MM.1S (cell line): ENCODE measurements at places on chromosomes 2 and 18.

- no peak for DNase-seq
Measured at GRCh38 chr2:157842106-157842879, 33.8 kb downstream of the ACVR1 start.

- DNase-seq, result no peak
Measured at GRCh38 chr2:231029563-231029962, 7.8 kb upstream of the C2orf72 start.

GRCh38 chr2:11720752-11721151 is 25.7 kb upstream of the LPIN1 start:
- no peak for DNase-seq

DNA sequence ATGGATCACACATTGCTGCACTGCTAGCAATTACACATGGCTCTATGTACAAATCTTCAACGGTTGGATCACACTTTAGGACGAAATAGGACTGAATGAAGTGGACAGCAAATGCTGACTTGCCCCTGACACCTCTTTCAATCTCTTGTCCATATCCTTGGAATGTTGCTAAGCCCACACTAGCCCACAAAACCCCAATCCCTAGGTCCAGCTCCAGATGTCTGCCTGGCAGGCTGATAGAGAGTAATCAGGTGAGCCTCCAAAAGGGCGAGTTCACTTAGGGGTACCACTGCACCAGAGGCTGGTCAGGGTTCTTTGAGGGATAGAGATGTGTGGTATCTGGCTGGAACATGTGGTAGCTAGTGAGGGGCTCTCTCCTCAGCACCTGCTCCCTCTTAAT is 18.5 kb upstream of the FHOD3 start:
- DNase-seq, result no peak

DNA sequence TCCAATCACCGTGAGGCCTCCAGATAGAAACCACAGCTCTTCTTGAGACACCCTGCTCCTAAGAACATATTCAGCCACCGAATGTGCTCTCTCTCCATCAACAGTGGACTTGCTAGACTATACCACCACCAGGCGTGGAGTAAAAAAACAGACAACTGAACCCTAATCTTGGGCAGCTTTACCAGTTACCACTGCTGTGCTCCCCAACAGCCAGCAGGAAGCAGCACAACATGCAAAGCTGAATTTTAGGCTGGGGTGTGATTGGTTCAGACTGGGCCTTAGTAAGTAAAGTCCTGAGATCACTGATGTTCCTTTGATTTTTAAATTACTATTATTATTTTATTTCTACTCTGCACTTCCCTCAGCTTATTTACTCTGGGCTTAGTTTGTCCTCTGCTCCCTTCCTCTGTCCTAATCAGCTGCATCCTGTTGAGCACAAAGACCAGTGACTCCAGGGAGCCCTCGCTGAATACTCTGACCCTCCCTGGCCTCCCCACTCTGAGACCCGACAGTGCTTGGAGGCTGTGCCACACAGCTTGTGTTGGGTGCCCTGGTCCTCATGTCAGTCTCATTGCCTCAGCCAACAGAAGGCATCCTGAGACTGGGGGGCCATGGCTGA is 21.9 kb downstream of the MRPL35 start:
- DNase-seq, result peak; percentile 18

DNA sequence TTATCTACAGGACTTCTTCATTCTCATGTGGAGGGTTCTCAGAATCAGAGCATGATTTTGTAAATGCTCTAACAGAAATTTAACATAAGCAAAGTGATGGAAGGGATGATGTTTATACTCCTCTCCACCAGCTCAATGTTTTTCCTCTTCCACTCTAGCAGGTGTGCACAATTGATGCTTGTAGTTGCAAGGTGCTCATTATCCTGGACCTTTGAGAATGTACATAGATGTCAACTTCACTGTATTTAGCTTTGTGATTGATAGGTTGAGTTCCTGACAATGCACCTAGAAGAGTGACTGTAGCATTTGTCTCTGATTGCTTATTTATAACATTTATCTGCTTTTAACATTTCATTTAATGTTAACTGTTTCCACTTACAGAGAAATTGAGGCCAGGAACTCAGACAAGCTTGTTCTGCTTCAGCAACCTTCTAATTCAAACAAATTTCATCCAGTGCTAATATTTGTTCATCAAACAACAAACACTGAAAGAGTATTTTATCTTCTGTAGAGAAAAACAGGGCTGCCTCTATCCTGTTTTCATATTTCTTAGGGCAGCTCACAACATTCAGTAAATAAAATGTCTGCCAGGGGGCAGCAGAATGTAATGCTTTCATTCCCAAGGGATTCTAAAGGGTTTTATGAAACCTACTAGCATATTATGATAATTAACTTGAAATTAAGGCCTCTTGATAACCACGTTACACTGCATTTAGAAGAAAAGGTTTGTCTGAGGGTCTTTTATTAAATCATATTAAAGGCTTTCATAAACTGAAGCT is 127.9 kb upstream of the NOL4 start:
- no peak for DNase-seq

- no peak for DNase-seq
Measured at GRCh38 chr2:120399889-120400240, 53.9 kb downstream of the INHBB start.

DNA sequence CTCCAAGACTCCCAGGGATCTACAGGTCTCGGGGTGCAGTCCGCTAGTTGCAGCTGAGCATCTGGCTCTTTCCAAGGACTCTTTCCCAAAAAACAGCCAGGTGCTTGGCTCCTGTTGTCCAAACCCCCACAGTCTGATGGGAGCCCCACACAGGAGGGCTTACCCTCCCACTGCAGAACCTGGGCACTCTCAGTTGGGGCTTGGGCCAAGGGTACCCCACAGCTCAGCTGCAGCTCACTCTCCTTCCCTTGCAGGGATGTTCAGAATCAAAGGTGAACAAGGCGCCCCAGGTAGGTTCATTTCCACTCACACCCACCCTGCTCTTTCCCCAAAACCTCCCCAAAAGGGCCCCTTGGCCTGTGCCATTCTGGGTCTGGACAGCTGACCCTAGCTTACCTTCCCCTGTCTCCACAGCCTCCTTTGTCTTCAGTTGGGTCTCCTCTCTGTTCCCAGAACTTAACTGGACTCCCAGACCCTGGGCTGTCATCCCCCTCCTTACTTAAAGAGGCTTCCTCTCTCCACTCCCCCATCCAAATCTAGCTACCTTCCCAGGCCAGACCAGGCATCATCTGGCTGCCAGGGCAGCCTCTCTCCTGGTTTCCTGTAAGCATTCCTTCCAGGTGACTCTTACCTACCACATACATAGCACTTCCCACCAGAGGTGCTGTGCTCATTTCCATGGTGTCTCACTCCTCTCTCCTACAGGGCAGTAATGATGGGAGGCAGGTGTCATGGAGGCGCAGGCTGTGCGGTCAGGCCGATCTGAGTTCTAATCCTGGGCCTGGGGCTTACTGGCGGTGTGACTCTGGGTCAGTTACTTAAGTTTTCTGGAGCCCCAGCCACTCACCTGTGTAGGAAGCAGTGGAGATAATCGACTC is 29.5 kb downstream of the MARCO start:
- no peak for DNase-seq

GRCh38 chr18:23926571-23926970 is 88.0 kb upstream of the TTC39C start:
- DNase-seq, result no peak

- no peak for DNase-seq
Measured at GRCh38 chr2:42882756-42883155, 90.4 kb upstream of the HAAO start.

DNA sequence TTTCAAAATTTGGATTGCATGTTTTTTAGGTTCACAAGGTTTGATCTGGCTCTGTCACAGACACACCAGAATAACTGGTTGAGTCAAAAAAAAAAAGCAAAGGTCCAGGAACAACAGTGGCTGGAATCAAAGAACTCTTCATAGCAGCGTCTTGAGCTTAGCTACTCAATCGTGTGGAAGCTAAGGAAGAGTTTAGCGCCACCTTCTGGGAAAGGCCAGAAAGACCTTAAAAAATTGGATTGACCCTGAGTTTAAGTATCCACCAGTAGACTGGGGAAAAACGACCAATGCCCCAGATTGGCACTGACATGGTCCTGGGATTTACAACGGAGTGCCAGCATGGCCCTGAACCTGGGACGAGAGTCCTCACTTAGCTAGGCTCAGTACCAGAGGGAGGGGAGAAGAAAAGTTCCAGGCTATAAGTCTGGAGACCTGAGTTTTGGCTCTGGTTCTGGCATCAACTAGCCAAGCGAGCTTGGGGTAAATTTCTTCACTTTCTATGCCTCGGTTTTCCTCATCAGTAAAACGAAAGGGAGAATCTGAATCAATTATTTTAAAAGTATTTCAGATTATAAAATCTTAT is 71.1 kb upstream of the TFCP2L1 start:
- peak; percentile 37 for DNase-seq

- no peak for DNase-seq
Measured at GRCh38 chr18:67794521-67794920, 278.0 kb upstream of the DSEL start.

DNA sequence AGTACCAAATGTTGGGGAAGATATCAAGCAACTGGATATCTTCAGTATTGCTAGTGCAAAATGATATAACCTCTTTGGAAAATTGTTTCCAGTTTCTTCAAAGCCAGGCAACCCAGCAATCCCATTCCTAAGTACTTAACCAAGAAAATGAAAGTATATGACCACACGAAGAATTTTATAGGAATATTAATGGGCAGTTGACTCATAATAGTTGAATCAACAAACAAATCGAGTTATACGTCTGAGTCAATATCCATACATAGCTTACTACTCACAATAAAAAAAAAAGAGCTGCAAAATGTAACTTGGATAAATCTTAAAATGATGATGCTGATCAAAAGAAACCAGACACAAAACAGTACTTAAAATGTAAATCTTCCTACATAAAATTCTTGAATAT is 810.4 kb downstream of the METTL4 start:
- DNase-seq, result no peak

DNA sequence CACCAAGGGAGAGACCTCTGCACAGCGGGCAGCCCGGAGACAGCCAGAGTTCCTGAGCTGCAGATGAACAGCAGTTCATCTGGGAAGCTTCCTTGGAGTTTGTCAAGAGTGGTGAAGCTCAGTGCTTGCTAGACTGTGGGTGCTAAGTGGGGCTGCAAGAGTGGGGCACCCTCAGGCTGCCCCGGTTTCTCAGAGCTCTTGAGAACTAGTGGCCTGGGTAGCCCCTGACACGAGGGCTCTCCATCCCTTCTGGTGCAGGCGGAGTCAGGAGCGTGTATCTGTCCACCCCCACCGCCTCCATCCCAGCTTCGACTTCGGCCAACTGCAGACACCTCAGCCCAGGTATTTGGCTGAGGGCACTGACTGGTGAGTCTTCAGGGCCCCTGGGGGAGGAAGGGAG is 222.0 kb downstream of the LOXHD1 start:
- DNase-seq, result no peak

GRCh38 chr2:222912117-222912516 is 51.3 kb downstream of the ACSL3 start:
- peak; percentile 85 for DNase-seq

- DNase-seq, result no peak
Measured at GRCh38 chr2:212387146-212387545, 151.5 kb downstream of the ERBB4 start.

DNA sequence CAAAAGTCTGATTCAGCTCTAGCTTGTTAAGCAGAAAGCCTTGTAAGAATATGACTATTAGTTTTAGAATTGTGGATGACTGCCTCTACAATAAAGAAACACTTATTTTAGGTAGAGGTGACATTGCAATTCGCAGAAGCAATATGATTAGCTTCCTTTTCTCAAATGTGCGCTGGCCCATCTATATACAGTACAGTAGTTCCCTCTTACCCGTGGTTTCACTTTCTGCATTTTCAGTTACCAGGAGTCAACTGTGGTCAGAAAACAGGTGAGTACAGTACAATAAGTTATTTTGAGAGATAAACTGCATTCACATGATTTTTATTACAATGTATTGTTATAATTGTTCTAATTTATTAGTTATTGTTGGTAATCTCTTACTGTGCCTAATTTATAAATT is 405.1 kb downstream of the GPD2 start:
- DNase-seq, result peak; percentile 94

- no peak for DNase-seq
Measured at GRCh38 chr2:145078923-145079322, 559.0 kb upstream of the ZEB2 start.

GRCh38 chr2:28778392-28778791 is 26.8 kb downstream of the PPP1CB start:
- DNase-seq, result no peak

DNA sequence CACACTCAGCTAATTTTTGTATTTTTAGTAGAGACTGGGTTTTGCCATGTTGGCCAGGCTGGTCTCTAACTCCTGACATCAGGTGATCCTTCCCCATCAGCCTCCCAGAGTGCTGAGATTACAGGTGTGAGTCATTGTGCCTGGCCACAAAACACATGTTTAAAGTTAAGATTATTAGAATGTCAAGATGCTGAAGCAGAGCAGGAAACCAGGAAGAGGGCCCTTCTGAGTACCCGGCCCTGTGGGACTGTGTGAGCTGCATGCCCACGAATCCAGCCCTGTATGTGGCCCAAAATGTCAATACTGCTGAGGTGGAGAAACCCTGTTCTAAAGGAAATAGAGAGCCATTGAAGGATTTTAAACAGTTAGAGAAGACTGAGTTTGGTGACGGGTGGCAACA is 31.0 kb upstream of the REV1 start:
- DNase-seq, result no peak

DNA sequence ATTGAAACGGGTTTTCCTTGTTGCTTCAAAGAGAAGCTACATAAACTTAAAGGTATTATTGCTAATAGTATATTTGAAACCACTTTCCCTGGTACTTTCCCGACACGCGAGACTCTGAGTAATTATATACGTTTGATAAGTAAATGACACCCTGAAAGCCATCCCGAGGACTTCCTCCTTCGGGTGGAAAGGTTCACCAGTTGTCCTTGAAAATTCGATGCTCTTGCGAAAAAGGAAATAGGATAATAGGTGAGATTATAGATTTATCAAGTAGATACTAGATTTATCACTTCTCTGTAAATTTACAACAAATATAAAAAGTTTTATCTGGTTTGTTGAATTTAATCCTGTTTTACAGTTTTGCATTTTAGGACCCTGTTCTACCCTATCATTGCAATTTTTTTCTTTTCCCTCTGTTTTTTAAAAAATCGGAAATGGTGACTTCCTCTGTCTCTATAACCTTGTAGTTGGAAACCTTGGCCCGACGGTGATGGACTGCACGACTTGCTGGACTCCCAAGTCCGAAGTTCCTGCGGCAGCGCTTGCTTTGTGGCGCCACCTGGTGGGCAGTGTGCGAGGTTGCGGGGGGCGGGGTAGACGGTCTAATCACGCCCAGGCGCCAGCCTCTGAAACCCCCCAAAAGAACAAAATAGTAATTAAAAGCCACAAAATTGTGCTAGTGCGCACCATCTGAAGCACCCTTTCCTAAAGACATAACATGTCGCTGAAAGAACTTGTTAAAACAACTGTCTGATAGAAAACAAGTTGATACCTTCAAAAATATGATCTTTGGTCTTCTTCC is 972 bp upstream of the DLX2 start:
- peak; percentile 84 for DNase-seq

- no peak for DNase-seq
Measured at GRCh38 chr2:148531235-148531634, 113.3 kb upstream of the EPC2 start.

DNA sequence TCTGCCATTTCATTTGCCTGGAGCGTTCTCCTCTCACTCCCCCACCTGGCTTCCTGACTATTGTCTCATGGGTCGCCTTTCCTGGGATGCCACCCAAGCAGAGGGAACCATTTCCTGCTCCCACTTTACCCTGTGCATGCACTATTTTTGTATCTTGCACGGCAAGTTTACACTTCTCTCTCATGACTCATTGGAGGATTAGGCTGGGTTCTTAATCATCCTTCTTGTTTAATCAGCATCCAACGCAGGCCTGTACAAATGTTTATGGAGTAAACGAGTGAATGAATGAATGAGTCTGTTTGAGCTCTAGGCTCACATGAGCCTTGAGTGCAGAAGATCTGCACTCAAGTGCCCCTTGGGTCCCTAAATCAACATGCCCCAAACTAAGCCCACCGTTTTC is 3.8 kb upstream of the ARHGAP25 start:
- no peak for DNase-seq
